Inflammatory macrophage (primary cell): ENCODE measurements at places on chromosomes 3 and 15.

- no peak for DNase-seq
Observed at GRCh38 chr3:10353661-10354360, 32.9 kb upstream of the SEC13 start.

GRCh38 chr3:31962801-31963205 is 18.3 kb downstream of the OSBPL10 start:
- peak; percentile 59 for DNase-seq

DNA sequence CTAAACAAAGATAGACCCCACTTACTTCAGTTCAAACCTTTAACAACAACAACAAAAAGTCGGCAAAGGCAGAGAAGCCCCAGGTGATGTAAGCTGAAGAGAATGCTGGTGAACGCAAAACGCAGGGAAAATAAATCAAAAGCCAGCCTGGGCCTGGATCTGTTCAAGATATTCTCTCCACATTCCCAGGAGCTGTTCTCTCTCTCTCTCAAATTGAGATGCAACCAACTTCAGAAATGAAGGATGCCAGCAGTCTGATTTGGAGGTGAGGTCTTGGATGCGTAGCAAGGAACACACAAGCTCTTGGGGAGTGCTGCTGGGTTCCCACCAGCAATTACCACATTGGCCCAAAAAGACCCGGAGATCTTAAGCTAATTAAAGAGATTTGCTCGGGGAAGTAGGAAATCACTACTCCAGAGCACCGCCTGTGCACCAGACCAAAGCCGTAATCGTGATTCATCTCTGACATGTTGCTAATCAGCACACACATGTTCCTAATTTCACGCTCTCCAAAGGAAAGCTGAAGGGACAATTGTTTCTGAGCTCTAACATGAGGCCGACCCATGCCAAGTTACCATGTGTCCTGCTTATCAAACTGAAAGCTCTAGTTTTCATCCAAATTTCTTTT is 37.1 kb downstream of the IL17RD start:
- no peak for DNase-seq

GRCh38 chr3:111582120-111582474 is 13.0 kb downstream of the ZBED2 start:
- no peak for DNase-seq

GRCh38 chr15:89656116-89656815 is 999 bp upstream of the KIF7 start:
- DNase-seq: no peak

DNA sequence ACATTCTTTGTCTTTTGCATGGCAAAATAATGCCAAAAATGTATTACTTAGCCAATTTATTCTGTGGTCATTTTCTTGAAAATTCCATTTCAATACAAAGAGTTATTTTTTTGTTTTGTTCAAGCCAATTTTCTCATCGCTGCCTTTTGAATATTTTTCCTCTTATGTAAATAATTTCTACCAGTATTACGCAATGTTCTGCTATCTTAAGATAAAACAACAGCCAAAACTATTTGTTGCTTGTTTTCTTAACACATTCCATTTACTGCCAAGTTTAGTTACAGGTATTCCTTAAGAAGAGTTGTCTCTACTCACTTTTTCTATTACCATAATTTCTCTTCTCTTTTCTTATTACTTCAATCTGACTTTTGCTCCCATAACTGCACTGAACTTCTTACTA is 163.1 kb downstream of the ROBO1 start:
- no peak for DNase-seq

DNA sequence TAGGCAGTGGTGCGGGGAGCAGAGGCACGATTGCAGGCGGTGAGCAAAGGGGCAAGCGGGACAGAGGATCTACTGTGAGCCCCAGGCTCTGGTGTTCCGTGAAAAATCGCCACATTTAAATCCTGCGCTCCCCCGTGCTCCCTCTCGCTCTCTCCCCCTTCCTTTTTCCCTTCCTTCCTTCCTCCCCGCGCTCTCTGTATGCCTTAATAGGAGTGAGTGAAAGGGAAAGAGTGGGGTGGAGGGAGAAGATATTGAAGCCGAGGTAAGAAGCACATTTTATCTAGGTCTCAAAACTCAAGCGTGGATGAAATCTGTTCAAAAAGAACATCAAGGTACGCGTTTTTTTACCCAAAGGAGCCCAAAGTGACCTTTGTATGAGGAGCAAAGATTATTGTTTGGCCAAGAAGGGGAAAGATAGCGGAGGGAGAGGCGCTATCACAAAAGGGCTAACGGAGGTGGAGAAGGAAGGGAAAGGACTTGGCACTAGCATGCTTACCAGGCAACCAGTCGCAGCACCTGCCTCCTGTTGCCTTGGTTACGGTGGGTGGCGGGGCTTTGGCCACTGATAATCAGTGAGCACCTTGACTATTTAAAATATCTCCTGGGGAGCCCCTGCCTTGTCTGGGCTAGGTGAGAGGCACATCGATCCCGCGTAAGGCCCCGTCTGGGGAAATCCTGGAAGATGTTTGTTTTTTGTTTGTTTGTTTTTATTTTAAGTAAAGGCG is 14.9 kb upstream of the AEN start:
- no peak for DNase-seq

- peak; percentile 87 for DNase-seq
Observed at GRCh38 chr15:63483521-63484371, 20.6 kb upstream of the USP3 start.

GRCh38 chr3:187040516-187041361 is 98.6 kb downstream of the RPL39L start:
- DNase-seq: no peak

- no peak for DNase-seq
Observed at GRCh38 chr3:130906374-130906995, 12.6 kb downstream of the ATP2C1 start.

GRCh38 chr15:55282284-55282833 is 7.3 kb downstream of the RAB27A start:
- peak; percentile 71 for DNase-seq

DNA sequence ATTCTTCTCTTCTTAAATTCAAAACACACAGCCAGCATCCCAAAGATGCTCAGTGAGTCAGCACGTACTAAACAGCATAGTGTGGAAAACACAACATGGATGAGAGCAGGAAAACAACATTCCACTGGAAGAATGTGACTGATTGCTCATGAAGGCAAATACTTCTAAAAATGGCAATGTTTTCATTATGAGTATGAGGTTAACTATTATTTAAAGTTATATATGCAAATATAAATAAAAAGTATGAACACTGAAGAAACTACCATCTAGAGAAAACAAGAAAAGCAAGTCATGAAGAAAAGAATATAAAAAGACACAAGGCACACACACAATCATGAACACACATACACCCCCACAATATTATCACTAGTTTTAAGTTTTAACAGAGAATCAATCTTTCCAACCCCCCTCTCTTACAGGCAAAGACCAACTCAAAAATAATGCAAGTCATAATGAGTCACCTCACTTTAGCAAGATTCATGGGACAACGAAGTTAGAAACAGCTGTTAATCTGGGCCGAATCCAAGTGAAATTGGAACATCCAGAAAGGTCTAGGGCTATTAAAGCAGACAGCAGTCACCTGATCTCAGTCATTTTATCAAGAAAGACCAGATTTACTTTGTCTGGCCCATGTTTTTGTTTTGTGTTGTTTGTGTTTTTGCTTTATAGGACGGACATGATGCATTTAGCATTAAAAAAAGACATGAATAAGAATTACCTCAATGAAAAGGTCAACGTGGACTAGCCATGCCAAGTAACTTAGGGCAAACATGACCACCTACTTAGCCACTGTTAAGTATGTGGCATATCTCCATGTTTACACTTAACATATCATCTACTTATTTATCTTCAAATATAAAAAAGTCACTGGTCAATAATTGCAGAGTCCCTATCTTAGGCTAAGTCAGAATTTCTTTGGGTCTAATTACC is 18.1 kb downstream of the GBE1 start:
- DNase-seq: peak; percentile 38

- DNase-seq: peak; percentile 32
Observed at GRCh38 chr3:58120075-58120812, 90.5 kb downstream of the DNASE1L3 start.

DNA sequence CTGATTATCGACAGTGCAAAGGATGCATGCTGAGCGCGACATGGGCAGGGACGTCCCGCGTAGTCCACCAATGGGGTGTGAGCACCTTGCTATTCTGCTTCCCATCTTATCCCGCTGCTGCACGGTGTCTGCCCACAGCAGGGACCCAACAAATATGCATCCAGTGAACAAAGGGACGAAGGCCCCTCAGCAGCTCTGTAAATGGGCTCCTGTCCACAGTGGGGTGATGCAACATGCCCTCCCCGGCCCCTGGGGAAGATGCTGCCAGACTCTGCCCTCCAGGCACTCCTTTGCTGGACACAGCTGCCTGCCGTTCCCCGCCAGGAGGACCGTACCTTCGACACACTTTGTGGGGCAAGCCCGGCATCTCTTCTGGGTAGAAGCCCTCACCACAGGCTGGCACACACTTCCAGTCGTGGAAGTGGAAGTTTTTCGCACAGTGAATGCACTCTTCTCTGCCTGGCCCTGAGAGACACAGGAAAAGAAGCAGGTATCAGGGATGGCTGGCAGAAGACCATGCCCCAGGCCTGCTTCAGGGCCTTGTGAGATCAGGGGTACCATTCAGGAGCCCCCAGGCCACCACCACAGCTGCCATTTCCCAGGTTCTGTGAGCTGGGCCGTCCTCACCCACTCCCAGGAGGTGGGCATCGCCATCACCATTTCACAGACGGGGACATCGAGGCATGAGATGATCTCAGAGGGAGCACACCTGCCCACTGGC is 18.2 kb upstream of the SNRPA1 start:
- no peak for DNase-seq

GRCh38 chr3:26962492-26963360 is 340.2 kb downstream of the LRRC3B start:
- no peak for DNase-seq

DNA sequence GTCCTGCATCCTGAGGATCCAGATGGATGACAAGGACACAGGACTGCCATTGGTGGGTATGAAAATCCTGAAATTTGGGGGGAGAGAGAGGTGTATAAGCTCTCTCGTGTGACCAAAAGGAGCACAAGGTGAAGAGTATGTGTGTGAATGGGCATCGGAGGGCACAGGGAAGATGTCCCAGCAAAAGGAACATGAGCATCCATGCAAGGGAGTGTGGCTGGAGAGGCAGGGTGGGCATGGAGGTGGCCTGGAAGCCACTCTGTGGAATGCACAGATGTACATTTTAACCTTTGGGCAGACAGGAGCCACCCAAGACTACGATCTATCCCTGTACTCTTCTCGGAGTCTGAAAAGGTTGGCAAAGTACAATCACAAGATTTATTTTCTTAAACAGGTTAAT is 54.5 kb downstream of the CAPN7 start:
- no peak for DNase-seq

- DNase-seq: no peak
Observed at GRCh38 chr3:31929826-31930502, 51.1 kb downstream of the OSBPL10 start.

DNA sequence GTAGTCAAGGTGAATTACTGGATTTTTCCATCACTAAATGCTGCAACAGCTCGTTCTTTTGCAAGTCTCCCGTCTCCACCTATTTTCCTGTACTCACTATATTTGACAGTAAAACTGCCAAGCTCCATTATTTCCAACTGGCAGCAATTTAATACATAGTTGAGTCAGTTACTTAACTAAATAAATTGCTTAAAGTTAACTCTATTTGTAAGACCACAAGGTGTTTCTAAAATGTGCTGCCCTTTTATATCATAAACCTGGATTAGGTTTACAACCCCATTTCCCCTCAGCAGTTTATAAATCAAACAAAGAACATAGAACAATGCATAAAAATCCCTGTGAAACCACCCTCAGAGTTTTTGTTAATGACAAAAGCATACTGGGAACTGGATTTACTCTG is 211.4 kb upstream of the DPH6 start:
- DNase-seq: no peak

DNA sequence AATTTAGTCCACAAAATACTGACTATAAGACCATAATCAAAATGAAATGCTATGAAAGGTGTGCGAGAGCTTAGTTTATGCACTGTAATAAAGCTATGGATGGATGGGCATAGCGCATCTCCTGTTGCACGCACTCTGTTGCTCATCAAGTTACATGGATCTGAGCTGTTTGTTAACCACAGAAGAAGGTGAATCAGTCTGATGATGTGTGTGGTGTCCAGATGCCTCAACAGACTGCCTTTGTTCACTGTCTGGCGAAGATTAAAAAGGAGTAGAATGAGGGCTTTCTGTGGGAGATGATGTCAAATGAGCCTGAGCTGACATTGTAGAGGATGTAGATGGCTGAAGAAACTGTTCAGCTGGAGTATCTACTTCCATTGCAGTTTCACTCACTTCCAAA is 36.1 kb downstream of the NSMCE3 start:
- DNase-seq: no peak

DNA sequence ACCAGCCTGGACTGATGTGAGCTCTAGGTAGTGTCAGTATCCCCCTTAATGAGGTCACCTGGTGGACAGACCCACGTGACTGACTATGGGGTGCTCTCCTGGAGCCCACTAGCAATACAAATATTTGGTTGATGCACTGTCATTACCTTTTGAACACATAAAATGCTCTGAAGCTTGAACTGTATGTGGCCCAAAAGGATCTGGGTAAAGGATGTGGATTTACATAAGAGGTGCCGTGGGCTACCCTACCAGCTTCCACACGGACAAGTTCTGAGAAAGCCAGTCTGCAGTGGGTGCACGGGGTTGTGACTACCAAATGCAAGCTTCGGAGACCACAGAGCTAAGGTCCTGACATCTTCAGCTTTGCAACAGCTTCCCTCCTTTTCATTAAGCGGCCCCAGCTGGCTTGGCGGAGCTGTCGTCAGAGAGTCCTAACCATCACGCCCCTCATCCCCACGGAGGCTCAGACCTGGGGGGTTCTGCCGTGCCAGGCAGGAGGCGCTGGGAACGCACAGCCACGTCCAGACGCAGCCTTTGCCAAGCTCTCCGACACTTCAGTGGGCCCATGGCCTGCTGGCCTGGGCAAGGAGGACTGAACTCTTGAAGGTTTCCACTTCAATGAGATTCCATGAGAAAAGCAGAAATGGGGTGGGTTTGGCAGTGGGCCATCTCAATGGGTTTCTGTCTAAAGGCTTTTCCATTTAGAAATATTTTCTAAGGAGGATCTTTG is 228.3 kb downstream of the ADAMTS17 start:
- DNase-seq: no peak

DNA sequence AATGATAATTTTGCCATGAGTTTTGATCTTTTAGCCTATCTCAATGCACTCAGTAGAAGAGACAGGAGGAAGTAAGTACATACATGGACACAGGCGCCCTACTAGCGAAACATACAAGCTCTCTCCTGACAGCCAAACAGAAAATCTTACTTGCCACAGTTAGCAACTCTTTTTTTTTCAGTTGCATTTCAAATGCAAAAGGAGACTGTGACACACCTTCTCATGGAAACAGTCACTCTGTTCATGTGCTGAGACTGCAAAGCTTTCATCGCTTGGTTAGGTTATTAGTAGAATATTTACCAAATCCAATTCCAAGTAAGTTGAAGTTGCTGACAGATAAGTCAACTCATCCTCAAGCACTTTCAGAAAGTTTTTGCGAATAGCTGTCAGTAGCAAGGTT is 223.3 kb downstream of the FOXP1 start:
- no peak for DNase-seq

- DNase-seq: no peak
Observed at GRCh38 chr15:93418566-93418965, 329.6 kb upstream of the RGMA start.
